ENCODE measurements at places on chromosomes 12 and 14. TPM values are rescaled to one million over a fixed set of nuclear protein-coding genes. Genes with fewer than 3 reads are reported as not detected.

- DNase-seq, result no peak
These were observed 17.5 kb downstream of the AQP6 start for GRCh38 chr12:49990273-49990672.

- DNase-seq, result no peak
These were observed 120.4 kb downstream of the CALM1 start for GRCh38 chr14:90517076-90517841.

DNA sequence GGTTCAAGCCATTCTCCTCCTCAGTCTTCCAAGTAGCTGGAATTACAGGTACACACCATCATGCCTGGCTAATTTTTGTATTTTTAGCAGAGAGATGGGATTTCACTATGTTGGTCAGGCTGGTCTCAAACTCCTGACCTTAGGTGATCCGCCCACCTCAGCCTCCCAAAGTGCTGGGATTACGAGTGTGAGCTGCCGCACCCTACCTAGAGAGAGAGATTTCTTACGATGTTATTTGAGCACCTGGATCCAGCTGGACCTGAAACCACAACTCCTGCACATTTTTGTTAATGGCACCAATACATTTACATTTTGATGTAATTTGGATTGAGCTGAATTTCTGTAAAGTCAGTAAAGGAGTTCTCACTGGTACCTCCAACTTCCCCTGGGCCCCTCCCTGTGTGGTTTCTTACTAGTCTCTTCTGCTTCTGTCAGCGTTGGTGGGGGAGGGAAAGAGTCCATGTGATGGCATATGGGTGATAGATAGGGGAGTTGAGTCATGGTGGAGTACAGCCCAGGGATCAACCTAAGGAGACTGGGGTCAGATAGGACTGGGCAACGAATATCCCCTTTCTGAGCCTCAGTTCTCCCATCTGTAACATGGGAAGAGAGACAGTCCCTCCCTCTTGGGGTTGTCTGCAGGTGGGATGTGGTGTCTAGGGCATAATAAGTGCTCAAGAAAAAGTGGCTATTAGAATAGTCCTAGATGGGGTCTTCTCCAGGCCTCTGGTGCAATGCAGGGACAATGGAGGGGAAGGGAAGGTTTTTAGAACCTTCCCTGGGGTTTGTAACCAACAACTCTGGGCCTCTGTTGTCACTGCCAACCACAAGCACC is 83.3 kb upstream of the MED13L start:
- DNase-seq, result no peak

Gene KRT78
- not detected for total RNA-seq

DNA sequence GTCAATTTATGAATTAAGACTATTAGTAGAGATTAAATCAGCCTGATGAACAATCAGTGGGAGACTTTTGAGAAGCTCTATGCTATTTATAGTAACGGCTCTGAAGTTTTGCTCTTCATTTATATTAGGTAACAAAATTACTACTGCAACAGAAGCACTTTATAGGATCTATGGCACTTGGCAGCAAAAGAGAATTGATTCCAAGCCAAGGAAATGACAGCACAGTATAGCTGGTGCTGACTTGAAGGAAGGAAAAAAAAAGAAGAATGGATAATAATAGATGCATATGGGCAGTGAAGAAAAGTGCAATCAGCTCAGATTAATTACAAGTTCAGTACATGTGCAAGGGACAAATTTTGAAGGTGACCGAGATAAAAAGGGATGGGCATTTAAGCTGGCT is 228.2 kb upstream of the PPFIA2 start:
- DNase-seq, result no peak

Gene STXBP6
- total RNA-seq, result 10.2 TPM

Gene SENP1
- total RNA-seq, result 14.6 TPM

DNA sequence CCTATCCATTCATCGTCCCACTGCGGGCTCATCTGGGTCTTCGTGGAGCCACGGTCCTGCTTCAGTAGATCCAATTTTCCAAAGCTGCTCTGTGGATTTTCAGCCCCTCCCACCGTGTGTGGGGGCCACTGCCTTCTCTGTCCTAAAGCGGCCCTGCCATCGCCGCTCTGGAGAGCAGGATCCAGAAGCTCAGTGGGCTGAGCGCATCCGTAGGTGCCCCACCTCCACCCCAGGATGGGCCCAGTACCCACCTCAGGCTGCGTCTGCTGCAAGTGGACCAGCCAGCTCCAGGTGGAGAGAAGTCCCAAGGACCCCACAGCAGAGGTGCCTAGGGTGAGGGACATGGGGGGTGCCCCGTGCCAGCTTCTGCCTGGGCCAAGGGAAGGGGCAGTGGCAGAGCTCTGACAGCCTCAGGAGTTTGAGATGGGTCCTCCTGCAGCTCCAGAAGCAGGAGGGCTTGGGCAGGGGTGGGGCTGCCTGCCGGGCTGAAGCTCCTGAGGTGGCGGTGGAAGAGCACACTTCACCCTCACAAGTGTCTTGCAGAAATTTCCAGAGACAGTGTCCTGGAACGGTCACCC is 148.1 kb upstream of the C14orf180 start:
- DNase-seq, result no peak

DNA sequence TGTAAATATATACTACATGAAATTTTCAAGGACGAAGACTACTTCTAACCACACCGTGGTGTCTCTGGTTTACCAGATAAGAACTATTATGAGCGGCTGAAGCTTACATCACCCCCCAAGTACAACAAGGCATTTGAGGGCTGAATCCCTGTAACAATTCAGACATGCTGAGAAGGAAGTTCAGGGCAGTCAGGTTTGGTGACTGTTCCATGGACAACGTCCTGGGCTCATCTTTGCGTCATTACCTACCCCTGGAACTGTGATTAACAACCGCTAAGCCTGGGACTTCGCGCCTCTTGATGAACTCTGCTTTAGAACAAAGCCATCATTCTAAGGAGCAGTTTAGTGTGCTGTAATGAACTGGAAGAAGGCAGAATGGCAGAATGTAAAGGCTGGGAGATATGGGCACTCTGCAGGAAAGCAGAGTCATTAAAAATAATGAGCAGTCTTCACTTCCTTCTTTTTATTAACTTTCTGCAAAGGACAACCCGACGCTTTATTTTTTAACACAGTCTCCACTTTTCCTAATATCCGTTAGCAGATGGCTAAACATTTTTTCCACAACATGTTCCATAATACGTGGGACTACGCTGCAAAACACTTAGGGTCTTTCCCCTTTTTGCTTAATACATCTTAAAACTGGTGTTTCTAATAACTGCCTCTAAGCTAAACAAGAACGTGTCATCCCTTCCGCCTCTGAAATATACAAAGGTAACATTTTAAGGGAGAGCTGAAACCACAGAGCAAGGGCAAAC is 263.2 kb downstream of the ADAMTS20 start:
- no peak for DNase-seq

DNA sequence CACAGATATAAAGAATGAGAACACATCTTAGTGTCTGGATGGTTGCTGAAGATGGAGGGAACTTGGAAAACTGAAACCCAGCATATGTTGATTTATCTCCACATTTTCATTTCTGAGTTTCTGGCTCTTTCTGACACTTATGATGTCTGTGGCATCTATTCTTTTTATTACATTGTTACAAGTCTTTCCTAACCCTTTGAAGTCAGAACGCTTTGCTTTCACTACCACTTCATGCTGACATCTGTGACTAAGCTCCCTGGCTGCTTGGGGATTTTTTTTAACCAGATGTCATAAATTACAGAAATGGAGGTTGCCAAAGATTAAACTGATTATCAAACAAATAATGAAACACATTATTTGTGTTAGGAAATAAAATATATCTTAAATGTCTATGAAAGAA is 188.7 kb downstream of the KITLG start:
- no peak for DNase-seq

Gene PIWIL1
- total RNA-seq, result 0.79 TPM

Gene INSM2
- not detected for total RNA-seq

- DNase-seq, result no peak
These were observed 53.5 kb downstream of the SLC38A6 start for GRCh38 chr14:61034416-61035120.

Gene PLD4
- not detected for total RNA-seq

DNA sequence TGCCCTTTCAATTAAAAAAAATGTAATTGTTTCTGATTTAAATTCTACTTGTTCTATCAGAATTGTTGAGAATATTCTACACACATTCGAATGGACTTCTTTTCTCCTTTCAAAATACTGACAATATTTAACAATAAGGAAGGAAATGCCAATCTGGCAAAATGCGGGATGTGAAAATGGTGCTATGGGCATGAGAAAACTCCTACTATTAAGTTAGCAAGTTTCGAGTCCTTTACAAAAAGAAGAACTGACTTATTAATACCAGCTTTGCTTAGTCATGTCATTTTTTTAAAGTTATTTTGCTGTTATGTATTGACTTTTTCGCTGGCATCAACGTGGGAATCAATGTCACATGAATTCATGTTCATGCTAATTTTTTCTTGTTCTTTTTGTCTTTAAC is 31.7 kb upstream of the ARL1 start:
- no peak for DNase-seq

GRCh38 chr14:68789821-68790643 is 2.8 kb downstream of the ZFP36L1 start:
- no peak for DNase-seq

DNA sequence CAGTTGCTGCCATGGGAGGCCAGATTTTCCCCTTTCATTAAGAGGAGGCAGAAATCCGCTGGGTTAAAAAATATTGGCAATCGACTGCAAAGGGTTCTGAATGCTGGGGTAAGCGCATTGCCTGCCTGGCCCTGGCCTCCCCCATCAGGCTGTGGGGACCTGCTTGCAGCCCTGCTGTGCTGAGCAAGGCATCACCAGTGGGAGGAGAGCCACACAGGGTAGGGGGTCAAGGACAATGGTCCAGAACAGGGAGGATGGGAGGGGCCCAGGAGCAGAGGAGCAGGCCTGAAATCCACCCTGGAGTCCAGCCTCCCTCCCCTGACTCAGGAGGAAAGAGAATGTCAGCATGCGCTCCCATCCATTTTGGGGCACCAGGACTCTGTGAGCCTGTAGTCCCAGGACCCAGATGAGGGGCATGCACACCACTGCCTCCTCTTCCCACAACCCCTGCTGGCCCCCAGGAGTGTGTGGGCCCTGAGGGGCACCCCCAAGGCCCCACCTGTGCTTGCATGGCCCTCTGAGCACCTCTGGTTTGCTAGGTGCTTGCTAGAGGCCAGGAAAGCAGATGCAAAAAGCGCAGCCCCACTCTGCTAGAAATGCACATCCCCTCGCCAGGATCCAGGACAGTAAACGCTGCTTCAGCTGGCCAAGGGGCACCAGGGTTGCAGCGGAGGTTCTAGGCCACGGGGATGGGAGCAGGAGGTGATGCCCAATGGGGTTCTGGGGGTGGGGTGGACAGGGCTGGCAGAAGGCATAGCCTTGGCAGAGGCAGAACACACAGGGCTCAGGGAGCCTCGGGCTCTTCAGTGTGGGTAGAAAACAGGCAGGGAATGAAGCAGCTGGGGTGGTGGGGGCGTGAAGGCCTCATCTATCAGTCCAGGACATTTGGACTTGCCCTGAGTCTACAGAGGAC is 14.6 kb downstream of the TESC start:
- DNase-seq, result no peak

GRCh38 chr14:97517566-97518234 is 720.5 kb downstream of the VRK1 start:
- no peak for DNase-seq

DNA sequence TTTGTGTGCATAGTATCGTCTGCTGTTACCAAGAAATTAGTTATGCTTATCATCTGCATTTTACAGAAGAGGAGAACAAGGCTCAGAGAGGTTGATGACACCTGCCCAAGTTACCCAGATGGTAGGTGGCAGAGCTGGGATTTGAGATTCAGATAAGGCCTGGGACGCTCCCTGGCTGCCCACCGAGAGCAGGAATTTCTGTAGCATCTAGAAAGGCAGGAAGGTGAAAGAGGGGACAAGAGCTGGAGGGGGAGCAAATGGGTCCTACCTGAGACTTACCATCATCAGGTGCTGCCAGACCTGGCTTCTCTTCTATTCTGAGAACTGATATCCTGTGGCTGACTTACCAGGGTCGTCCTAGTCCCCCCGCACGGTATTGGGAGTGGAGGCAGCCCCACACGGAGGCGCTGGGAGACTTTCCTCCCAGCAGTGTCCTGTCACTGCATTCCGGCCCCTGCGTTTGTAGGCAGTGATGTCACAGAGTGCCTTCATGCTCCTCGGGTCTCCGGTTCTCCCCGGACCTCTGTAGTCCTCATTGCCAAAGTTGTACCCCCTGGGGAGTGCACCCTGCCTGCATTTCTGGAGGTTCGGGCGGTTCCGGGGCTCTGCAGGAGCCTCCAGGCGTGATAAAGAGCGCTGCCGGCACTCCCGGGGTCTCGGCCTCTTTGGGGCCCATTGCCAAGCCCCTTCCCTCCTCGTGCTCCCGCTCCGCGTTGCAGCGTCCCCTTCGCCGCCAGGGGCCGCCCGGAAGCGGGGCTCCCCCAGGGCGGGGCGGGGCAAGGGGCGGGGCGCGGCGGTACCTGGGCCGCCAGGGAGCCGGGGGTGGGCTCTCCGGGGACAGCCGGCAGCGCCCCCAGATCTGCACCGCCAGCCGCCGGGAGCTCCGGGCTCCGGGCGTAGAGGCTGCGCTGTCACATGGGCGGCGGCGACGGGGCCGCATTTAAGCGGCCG is at the start of gene CABP1:
TSS of gene CABP1 (plus strand) at position 856 of the 951 bp plus-strand sequence. CDS start at position 916, 60 bp downstream.
- DNase-seq, result no peak

- DNase-seq, result no peak
These were observed 1202.2 kb downstream of the TMEM121 start for GRCh38 chr14:106728611-106729010.

GRCh38 chr14:66036547-66036946 is 449.6 kb upstream of the CCDC196 start:
- no peak for DNase-seq

DNA sequence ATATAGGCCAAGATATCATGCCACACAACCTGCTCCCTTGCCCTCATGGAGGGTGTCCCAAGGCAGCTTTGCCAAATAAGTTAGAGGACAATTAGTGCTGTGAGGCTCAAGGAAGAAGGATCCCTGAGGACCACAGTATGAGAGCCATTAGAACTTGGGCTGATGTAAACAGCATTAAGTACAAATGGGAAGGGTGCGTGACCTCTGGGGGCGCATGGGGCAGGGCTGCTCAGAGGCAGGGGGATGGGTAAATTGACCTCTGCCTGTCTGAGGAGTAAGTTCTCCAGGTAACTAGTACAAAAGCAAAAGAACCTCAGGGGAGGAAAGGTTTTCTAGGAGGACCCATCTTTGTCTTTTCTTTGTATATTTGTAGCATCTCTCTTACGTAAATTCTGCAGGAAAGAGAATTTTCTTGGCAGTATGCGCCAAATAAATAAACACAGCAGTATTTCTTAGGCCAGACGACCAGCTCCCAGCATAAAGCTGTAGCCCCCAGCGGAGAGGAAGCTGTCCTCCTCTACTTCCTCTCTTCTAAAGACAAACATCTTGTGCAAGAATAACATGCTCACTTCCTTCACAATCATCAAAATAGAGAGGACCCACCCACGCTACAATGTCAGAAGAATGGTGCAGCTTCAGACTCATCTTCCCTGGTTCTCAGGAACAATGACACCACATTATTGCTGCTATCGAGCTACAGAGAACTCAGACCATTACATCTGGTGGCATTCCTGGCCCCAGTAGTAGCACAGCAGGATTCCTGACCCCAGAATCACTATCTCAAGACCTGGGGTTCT is 16.4 kb upstream of the VWF start:
- no peak for DNase-seq

DNA sequence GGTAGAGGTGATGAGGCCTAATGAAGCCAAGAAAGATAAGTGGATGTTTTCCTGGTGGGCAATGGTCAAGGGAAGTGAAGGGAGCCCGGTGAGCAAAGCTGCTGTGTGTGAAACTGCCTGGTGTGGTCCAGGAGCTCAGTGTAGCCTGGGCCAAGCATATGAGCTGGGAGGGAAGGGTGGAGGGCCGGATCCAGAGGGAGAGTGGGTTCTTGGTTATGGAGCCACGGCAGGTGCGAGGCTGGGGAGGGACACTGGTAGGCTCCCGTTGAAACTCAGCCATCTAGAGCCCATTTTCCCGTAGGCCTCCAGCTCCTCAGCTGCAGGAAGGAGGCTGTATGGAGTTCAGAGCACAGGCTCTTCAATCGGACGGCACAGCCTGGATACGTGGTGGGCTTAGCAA is 10.2 kb upstream of the CLMN start:
- no peak for DNase-seq

Data from omental fat pad (tissue), 4 donors.